ENCODE measurements at places on chromosomes 6 and 20.

GRCh38 chr6:132813173-132813856, 1.1 kb upstream of the RPS12 start:
- DNase-seq, result peak; percentile 34

DNA sequence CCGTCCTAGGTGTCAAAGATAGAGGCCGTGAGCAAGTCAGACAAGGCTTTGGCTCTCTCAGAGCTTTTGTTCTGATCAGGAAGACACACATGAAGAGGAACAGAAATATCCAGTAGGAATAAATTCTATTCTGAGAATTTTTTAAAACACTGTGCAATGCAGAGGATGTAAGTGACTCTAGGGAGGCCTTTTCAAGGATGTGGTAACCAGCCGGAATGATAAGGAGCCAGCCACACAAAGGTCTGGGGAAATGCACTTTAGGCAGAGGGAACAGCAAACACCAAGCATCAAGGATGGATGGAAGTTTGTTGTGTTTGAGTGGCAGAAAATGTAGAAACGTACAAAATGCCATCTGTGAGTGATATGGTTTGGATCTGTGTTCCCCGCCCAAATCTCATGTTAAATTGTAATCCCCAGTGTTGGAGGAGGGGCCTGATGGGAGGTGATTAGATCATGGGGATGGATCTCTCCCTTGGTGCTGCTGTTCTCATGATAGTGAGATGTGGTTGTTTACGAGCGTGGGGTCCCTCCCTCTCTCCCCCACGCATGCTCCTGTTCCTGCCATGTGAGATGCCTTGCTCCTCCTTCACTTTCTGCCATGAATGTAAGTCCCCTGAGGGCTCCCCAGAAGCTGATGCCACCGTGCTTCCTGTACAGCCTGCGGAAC, 93.6 kb upstream of the CDYL start:
- DNase-seq, result no peak

GRCh38 chr6:71289802-71290175, 1.2 kb downstream of the OGFRL1 start:
- DNase-seq, result no peak

DNA sequence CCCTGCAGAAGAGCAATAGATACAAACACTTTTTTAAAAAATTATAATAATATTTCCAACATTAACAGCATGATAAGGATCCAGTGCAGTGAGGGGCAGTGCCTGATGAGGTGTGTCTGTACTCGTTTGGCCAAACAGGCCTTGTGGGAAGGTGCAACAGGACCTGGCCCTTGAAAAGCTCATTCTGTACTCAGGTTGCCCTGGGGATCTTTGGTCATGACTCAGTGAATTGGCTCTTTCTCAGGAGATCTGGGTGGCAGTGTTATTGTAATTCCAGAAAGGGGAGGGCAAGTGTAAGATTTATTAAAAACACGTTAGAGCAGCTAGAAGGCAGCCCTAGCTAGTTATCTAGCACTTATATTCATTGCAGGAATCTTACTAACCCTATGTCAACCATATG, 2.9 kb upstream of the SPINT3 start:
- no peak for DNase-seq

DNA sequence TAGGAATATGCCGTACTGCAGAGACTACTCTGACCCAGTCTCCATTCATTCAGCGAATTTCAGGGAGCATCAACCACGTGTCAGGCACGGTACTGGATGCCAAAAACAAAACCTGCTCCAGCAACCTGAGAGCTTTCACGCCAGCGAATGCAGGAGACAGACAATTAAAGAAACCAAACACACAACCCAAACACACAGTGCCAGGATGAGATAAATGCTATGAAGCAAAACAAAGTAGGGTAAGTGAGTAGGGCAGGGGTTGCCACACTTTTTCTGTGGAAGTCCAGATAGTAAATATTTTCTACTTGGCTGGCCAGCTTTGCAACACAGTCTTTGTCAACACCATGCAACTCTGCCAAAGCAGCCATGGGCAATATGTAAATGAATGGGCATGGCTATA, 10.0 kb downstream of the MOCS1 start:
- no peak for DNase-seq

DNA sequence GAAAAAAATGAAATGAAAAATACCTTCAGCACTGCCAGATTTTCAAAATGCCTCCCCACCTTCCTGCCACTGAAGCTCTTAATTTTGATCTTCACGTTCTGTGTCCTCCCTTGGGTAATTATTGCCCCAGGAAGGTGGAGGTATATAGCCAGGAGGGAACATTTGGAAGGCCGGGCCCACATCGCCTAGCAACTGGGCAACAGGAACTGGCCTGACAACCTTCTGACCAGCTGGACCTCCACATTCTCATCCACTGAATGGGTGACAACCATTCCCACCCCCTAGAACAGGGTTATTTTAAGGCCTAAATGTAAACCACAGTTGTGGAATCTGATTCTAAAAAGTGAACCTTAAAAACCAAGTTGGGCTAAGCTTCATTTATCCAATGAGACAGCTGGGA, 3.2 kb downstream of the RRBP1 start:
- no peak for DNase-seq

DNA sequence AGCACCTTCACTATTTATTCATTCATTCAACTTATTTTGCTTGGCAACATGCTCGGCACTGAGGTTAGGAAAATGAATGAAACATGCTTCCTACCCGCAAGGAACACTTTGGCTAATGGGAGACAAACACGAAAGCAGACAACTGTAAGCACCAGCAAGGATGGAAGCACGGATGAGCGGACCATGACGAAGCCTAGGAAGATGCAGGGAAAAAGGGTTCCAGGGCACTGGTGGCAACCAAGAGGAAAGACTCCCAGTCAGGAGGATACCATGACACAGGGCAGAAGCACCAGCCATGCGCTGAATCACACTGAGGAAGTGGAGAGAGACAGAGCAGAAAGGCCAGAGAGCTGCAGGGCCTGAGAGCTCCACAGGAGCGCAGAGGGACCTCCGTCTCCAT, 9.8 kb downstream of the PDE10A start:
- DNase-seq, result no peak

DNA sequence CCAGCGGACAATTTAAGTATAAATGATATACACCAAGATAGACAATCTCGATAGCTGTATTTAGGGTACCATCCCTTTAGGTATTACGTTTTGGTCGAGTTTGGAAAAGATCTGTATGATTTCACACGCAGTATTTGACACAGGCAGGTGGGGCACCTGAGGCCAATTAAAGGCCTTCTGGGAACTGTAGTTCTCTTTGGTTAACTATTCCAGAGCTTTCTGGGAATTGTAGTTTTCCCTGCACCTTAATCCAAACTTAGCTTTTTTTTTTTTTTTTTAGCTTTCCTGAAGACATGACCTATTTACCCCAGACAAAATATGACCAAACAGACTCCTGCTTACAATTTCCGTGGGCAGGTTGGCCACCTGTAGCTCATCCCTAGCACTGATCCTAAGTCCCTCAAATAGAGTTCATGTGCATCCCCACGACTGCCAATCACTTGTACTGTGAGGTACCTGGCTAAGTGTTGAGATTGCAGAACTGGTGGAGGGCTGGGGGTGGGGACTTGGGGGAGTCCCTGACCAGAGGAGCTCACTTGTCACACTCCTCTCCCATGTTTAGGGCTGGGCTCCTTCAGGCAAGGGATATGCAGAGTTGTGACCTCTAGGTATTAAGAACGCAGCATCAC, 999 bp upstream of the EHMT2 start:
- no peak for DNase-seq

DNA sequence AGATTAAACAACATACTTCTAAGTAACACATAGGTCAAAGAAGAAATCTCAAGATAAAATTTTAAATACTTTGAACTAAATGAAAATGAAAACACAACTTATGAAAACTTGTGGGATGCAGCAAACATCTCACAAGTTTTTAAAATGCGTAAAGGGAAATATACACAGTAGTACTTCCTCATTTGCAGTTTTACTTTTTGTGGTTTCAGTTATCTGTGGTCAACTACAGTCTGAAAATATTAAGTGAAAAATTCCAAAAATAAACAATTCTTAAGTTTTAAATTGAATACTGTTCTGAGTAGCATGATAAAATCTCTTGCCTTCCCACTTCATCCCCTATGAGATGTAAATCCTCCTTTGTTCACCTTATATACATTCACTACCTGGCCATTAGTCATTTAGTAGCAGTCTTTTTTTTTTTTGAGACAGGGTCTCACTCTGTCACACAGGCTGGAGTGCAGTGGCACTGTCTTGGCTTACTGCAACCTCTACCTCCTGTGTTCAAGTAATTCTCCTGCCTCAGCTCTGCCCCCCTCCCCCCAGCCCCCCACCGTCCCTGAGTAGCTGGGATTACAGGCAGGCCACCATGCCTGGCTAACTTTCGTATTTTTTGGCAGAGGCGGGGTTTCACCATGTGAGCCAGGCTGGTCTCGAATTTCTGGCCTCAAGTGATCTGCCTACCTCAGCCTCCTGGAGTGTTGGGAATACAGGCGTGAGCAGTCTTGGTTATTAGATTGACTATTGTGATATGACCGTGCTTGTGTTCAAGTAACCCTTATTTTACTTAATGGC, 154.6 kb upstream of the AHI1 start:
- no peak for DNase-seq

Measured in CD8-positive, alpha-beta T cell (primary cell).